CD4-positive, CD25-positive, alpha-beta regulatory T cell (primary cell): ENCODE measurements at places on chromosomes 16 and 17.
A peak's percentile ranks its signal among the peaks of the same experiment; 100 is the strongest.

- H3K27ac ChIP-seq: no peak overlapping the region
- H3K4me1 ChIP-seq: no peaks in the 10 kb centered on the region
- H3K36me3 ChIP-seq: peaks cover 2% of the 10 kb centered on the region
- no peaks in the 10 kb centered on the region for H3K27me3 ChIP-seq
- no peak for DNase-seq
These were observed 21.2 kb upstream of the MTSS2 start for GRCh38 chr16:70706948-70707465.

DNA sequence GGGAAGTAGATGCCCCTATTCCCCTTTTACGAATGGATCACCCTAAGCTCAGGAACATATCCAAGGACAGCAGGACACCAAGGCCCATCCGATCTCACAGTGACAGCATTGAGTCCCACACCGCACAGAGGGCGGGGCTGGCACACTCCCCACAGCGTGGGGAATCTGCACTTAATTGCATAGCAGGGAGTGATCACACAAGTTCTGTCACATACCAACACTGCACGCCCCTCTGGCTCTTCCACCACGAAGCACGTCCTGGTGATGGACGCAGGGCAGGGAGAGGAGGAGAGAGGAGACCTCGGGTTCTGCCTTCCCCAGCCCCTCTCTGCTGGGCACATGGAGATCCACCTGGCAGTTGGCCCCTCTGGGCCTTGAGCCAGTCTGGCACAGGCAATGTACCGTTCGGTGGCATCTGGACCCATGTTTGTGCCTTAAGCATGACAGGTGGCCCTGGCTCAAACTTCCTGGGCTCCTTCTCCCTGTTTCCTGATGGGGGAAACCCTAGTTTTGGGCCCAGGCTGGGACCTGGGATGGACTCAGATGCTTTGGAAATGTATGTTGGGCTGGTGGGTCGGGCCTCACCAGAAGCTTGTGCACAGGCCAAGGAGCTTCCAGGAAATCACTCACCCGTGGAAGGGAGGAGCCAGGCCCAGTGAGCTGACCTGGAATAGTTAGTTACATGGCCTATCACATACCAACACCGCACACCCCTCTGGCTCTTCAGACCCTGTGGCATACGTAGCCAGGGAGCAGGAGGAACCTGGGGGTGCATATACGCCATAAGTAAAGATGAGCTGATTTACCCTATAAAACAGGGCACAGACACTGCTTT is 35.1 kb upstream of the CREBBP start:
- H3K27ac ChIP-seq: no peak overlapping the region
- no peaks in the 10 kb centered on the region for H3K36me3 ChIP-seq
- H3K27me3 ChIP-seq: no peaks in the 10 kb centered on the region
- H3K4me1 ChIP-seq: no peaks in the 10 kb centered on the region
- no peak overlapping the region for H3K4me3 ChIP-seq

- H3K4me3 ChIP-seq: no peak overlapping the region
- no peaks in the 10 kb centered on the region for H3K27me3 ChIP-seq
- no peak for DNase-seq
- no peaks in the 10 kb centered on the region for H3K36me3 ChIP-seq
- no peak overlapping the region for H3K27ac ChIP-seq
These were observed 44.2 kb upstream of the CIBAR2 start for GRCh38 chr16:85156440-85156839.

DNA sequence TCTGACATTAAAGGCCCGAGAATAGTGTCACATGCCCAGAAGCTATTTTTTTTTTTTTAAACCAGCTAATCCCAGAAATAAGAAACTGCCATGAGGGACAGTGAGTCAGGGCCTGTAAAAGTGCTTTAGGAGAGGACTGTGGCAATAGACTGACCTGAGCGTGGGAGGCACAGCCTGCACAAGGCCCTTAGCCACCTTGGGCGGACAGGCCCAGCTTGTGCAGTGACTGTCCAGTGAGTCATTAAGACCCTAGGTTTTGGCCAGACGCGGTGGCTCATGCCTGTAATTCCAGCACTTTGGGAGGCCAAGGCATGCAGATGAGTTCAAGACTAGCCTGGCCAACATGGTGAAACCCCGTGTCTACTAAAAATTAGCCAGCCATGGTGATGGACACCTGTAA is 343.0 kb upstream of the ZFHX3 start:
- no peak overlapping the region for H3K4me3 ChIP-seq
- no peaks in the 10 kb centered on the region for H3K4me1 ChIP-seq
- no peaks in the 10 kb centered on the region for H3K36me3 ChIP-seq
- H3K27me3 ChIP-seq: no peaks in the 10 kb centered on the region
- DNase-seq: no peak

DNA sequence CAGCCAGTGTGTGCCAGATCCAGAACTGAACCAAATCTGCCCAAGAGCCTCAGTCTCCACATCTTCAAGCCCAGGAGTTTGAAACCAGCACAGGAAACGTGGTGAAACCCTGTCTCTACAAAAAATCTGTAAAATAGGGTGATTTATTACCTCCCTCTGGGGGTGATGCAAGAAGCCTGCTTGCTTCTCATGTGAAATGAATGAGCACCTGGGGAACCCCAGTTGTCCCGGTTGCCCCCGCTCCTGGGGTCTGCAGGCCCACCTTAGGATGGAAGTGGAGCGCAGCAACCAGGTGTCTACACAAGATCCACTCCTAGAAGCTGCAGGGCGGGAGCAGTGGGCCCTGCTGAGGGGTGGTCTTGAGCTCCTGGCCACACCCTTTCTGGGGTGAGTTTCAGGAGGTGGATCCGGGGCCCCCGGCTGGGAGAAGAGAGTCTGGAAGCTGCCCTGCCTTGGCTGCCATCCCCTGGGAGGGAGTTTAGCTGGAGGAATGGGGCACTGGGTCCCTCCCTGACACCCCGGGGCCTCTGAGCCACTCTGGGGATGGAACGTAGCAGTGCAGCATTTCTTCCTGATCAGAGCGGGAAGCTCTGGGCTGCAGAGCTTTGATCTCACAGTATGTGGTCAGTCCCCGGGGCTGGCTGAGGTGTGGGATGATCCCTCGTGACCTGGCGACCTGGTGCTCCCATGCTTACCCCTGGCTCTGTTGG is 117.8 kb downstream of the RAB11FIP4 start:
- peak overlapping the region; percentile 81 for H3K4me3 ChIP-seq
- no peak for DNase-seq
- H3K27me3 ChIP-seq: no peaks in the 10 kb centered on the region
- no peaks in the 10 kb centered on the region for H3K36me3 ChIP-seq
- H3K4me1 ChIP-seq: peaks cover 60% of the 10 kb centered on the region
- peak overlapping the region; percentile 86 for H3K27ac ChIP-seq

DNA sequence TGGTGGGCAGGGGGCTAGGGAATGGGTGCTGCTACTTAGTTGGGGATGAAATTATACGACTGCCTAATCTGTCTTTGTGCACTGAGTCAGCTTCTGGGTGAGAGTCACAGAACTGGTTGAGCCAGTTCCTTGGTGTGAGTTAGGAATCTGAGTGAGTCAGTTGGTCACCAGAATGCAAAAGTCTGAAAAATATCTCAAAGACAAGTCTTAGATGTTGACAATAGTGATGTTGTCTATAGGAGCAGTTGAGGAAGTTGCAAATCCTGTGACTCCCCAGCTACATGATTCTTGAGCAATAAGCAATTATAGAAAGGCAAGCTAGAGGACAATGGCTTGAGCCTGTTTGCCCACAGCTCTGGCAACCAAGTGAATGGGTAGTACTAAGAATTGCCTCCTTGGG is 399.2 kb downstream of the CNTNAP4 start:
- H3K4me3 ChIP-seq: no peak overlapping the region
- no peaks in the 10 kb centered on the region for H3K4me1 ChIP-seq
- no peak overlapping the region for H3K27ac ChIP-seq
- no peaks in the 10 kb centered on the region for H3K27me3 ChIP-seq

GRCh38 chr17:36524428-36524876 is 10.2 kb downstream of the MYO19 start:
- peaks cover 4% of the 10 kb centered on the region for H3K4me1 ChIP-seq
- no peak overlapping the region for H3K4me3 ChIP-seq
- no peak for DNase-seq
- H3K27me3 ChIP-seq: no peaks in the 10 kb centered on the region

DNA sequence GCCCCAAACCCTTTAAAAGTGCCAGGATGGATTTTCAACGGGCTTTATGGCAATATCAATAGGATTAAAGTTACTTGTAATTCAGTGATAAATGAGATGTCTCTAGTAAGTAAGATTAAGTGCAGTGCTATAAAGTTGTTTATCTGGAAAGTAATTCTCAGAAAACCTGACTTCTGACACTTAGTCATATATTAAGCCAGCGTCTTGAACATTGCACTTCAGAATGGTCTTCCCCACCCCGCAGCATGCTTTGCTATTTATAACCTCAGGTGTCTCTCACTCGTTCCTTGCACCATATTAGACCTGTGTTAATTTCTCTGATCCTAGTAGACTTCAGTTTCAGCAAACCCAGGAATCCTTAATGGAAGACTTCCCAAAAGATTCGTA is 2.1 kb upstream of the MAF start:
- no peaks in the 10 kb centered on the region for H3K27me3 ChIP-seq
- H3K36me3 ChIP-seq: no peaks in the 10 kb centered on the region
- peak overlapping the region; percentile 94 for H3K4me3 ChIP-seq
